Omental fat pad (tissue), 4 donors: ENCODE measurements at places on chromosomes 7 and 10.

DNA sequence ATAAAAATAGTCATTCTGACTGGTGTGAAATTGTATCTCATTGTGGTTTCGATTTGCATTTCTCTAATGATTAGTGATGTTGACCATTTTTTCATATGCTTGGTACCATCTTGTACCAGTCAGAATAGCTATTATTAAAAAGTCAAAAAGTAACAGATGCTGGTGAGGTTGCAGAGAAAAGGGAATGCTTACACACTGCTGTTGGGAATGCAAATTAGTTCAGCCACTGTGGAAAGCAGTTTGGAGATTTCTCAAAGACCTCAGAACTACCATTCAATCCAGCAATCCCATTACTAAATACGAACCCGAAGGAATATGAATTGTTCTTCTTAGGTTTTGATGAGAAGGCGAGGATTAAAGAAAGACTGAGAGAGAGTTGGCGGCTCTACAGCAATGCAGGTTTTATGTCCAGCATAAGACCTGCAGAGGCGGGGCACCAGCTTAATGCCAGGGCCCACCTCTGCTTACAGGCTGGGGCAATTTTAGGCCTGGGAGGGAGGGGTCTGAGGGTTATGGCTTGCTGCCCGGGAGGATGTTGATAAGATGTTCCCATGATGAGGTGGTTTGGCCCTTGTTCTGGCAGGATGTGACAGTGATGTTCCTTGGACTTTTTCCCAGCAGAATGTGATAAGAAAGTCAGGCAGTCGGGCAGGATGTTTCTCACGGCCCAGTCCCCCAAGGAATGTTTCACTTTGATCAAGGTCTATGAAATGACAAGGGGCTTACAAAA, 74.4 kb downstream of the MEST start:
- no peak for DNase-seq

DNA sequence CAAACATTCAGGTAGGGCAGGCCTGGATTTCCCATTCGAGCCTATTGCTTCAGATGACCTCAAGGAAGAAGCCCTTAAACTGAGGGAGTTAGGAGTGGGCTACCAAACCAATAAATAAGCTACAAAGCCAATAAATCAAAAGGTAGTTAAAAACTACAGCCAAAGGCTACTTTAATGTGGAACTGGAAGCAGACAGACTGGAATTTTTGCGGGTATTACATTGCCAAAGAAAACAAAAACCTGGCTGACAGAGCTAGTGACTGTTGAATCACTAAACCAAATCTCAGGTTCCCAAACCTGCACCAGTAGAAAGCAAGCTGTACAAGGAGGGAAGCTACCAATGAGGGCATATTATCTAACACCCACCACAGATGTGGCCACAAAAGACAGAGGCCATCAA, 315.6 kb downstream of the GRM8 start:
- DNase-seq: no peak

DNA sequence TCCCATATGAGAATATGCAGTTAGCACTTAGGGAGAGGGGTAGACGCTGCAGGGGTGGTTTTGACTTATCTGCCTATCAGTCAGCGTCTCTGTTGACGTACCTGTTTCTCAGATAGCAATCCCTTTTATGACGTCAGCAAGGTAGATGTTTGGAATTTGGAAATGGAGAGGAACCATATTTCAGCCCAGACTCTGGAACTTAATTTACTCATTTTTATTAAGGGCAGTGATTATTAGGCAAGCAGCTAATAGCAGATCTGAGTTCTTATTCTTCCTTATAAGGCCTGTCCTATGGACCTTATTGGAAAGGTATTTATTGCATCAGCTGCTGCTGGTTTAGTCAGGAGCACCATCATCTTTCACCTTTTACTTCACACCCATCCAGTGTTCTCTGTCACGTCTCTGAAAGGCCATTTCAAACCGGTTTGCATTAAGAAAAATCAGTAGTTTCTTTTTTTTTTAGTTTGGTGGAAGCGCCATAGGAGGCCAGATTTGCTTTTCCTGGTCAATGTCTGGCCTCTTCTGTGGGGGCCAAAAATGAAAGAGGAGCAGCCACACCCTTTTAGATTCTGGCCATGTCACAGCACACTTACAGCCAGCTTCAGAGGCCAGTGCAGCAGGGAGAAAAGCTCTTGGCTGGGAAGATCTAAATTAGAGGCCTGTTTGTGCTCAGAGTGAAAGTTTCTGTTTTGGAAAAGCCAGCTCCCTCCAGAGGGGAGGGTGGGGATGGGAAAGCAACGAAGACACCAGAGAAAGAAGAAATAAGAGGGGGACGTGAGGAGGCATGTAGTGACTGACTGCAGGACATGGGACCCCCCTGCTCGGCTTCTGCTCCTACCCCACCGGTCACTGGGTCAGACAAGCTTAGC, 146.3 kb downstream of the TCF7L2 start:
- DNase-seq: no peak

DNA sequence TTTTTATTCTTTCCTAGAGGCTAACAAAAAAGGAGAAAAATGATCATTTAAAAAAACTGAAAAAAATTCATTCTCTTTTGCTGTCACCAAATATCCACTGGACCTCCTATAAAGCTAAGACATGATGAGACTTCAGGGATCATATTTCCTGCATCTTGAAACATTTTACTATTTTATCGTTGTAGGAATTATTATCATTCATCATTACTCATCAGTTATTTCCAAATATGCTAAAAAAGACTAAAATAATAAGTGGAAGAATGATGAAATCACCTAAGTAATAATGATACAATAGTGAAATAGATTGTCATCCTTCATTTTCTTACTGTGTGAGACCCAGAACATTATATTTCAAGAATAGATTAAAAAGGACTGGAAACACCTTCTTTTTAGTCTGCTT, 28.3 kb downstream of the TAF3 start:
- DNase-seq: no peak

DNA sequence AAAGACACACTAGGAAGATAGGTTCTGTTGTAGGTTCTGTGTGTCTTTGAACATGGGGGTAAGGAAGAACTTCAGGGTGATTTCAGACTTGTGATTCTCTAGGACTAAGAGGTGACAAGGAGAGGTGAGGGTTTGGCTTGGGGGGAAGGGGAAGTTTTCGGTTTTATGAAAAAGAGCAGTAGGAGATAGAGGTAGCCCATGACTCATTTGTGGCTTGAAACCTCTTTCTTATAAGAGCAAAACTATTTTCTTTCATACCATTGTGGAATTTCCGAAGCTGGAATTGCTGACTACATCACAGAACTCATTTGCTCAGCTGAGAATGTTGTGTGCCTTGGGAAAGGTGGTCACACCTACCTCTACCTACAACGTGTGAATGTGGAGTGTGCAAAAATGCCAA, 39.6 kb upstream of the IKZF1 start:
- DNase-seq: no peak

- no peak for DNase-seq
Observed at GRCh38 chr7:8154272-8154671, 107.7 kb downstream of the ICA1 start.
